ENCODE measurements at places on chromosomes 13 and 19. TPM values are rescaled to one million over a fixed set of nuclear protein-coding genes. Genes with fewer than 3 reads are reported as not detected.

GRCh38 chr13:101594936-101595335 is 142.5 kb downstream of the ITGBL1 start:
- H3K4me3 ChIP-seq: no peak overlapping the region
- H3K27ac ChIP-seq: no peak overlapping the region
- no peaks in the 10 kb centered on the region for H3K4me1 ChIP-seq
- no peaks in the 10 kb centered on the region for H3K27me3 ChIP-seq
- no peak for DNase-seq
- H3K36me3 ChIP-seq: no peaks in the 10 kb centered on the region

DNA sequence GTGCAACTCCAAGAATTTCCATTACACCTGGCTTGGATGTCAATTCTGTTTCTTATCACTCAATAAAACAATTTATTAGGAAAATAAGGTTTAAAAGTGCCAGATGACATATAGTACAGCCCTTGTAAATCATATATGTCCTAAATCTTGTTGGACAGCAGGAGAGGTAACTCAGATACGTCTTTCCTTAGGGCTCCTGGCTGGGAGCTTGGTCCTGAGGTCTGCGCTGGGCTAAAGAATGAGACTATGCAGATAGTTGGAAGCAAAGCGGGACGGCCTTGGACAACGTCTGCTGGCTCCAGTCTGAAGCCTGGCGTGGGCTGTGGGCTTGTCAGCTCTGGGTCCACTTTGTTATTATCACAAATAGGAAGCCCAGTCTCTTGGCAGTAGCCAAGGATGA is 377.0 kb downstream of the DLEU7 start:
- H3K36me3 ChIP-seq: no peaks in the 10 kb centered on the region
- no peak overlapping the region for H3K4me3 ChIP-seq
- no peaks in the 10 kb centered on the region for H3K4me1 ChIP-seq
- DNase-seq: no peak

DNA sequence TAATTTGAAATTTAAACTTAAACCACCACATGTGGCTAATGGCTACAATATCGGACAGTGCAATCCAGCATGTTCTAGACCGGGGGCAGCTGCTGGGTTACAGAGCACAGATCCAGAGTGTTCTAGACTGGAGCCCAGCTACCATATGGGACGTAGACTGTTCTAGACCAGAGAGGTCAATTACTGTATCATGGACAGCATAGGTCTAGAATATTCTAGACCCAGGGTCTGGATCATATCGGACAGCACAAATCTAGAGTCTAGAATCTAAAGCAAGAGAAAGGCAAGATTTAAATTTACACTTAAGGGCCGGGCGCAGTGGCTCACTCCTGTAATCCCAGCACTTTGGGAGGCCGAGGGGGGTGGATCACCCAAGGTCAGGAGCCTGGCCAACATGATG is 37.9 kb downstream of the CELF5 start:
- H3K4me3 ChIP-seq: no peak overlapping the region
- H3K27ac ChIP-seq: no peak overlapping the region
- H3K36me3 ChIP-seq: no peaks in the 10 kb centered on the region
- no peaks in the 10 kb centered on the region for H3K4me1 ChIP-seq
- H3K27me3 ChIP-seq: no peaks in the 10 kb centered on the region

GRCh38 chr19:30206187-30206586 is 166.0 kb upstream of the ZNF536 start:
- H3K27me3 ChIP-seq: peaks cover 3% of the 10 kb centered on the region
- H3K4me3 ChIP-seq: no peak overlapping the region
- peak; percentile 27 for DNase-seq
- no peaks in the 10 kb centered on the region for H3K4me1 ChIP-seq
- H3K36me3 ChIP-seq: no peaks in the 10 kb centered on the region

DNA sequence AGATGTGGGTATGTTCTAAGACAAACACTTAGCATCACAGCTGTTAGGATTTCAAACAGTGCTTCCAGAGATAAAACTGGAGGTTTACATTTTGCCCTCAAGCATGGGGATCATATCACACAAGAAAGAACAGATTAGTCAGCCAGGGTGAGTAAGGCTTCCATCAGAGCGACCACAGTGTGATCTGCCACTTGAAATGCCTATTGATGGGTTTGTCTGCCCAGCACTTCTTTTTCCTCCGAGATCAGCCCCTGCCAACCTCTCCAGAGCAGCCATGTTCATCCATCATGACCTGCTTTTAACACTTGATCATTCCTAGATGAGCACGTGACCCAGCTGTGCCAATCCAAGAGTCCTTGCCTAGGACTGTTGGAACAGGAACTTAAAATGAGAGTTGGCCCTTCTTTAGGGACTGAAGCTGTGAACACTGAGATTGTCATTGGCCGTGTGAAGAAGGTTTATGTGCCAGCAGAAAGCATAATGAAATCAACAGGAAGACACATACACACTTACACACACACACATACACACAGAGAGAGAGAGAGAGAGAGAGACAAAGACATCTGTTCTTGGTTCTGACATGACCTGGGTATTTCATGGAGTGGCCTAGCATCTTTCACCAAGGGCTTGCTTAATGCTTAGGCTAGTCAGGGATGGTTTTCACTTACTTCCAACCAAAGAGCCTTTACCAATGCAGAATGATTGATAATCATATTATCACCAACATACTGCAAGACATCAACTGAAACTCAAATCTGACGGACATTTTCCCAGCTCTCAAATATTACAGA is 5.2 kb upstream of the CEBPG start:
- peaks cover 3% of the 10 kb centered on the region for H3K4me1 ChIP-seq
- H3K4me3 ChIP-seq: no peak overlapping the region
- peaks cover 14% of the 10 kb centered on the region for H3K27me3 ChIP-seq
- DNase-seq: no peak
- no peak overlapping the region for H3K27ac ChIP-seq
- no peaks in the 10 kb centered on the region for H3K36me3 ChIP-seq

DNA sequence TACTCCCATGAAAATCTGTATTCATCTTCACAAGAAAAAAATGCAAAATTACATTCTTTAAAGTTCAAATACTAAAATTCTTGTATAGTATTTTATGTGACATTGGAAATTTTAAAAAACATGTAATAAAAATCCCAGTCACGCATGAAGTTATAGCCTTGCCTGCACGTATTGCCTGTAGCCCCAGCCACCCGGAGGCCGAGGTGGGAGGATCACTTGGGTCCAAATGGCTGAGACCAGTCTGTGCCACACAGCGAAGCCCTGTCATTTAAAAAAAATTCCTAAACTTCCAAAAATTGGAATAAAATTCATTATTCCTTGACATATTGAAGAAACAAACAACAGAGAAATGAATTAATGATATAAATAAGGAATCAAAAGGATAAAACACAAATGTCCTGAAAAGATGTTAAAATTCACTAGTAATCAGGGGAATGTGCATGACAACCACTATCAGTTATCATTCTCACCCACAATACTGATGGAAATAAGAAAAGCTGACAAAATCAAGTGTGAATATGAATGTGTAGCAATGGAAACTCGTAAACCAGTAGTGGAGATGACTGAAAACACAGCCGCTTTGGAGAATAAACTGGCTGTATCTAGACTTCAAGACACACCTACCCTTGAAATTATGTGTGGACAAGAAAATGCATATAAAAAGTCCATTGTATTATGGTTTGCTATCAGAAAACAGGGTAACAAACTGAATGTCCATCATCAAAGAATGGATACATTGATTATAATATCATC is 7.5 kb downstream of the CARD8 start:
- H3K27ac ChIP-seq: peak overlapping the region; percentile 95
- peak overlapping the region; percentile 96 for H3K4me3 ChIP-seq
- H3K4me1 ChIP-seq: peaks cover 60% of the 10 kb centered on the region
- H3K36me3 ChIP-seq: peaks cover 56% of the 10 kb centered on the region
- no peaks in the 10 kb centered on the region for H3K27me3 ChIP-seq

GRCh38 chr19:8501516-8501915 is 924 bp downstream of the PRAM1 start:
- H3K27ac ChIP-seq: no peak overlapping the region
- H3K27me3 ChIP-seq: no peaks in the 10 kb centered on the region
- peaks cover 19% of the 10 kb centered on the region for H3K4me1 ChIP-seq

- peaks cover 7% of the 10 kb centered on the region for H3K27me3 ChIP-seq
- H3K4me3 ChIP-seq: no peak overlapping the region
- no peaks in the 10 kb centered on the region for H3K36me3 ChIP-seq
- DNase-seq: peak; percentile 95
- no peak overlapping the region for H3K27ac ChIP-seq
- H3K4me1 ChIP-seq: peaks cover 14% of the 10 kb centered on the region
Observed at GRCh38 chr19:16247353-16248182, 49.9 kb downstream of the AP1M1 start.

DNA sequence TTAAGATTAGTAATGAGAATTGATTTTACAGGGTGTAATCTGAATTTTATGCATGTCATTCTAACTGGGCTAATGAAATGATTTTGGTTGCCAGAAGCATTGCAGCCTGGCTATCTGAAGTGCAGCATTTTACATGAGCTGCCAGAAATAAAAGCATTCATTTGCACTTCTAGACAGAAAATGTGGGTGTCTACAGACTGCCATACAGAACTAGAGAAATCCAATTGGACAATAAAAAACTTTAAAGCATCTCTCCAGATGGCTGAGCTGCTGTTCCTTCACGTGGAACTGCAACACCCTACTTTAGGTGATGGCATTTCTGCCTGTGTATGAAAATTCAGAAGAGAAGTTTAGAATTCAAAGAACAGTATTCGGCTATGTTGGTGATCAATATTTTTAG is 450.1 kb upstream of the SLITRK1 start:
- H3K36me3 ChIP-seq: no peaks in the 10 kb centered on the region
- H3K4me1 ChIP-seq: no peaks in the 10 kb centered on the region
- no peaks in the 10 kb centered on the region for H3K27me3 ChIP-seq
- DNase-seq: no peak
- H3K27ac ChIP-seq: no peak overlapping the region

DNA sequence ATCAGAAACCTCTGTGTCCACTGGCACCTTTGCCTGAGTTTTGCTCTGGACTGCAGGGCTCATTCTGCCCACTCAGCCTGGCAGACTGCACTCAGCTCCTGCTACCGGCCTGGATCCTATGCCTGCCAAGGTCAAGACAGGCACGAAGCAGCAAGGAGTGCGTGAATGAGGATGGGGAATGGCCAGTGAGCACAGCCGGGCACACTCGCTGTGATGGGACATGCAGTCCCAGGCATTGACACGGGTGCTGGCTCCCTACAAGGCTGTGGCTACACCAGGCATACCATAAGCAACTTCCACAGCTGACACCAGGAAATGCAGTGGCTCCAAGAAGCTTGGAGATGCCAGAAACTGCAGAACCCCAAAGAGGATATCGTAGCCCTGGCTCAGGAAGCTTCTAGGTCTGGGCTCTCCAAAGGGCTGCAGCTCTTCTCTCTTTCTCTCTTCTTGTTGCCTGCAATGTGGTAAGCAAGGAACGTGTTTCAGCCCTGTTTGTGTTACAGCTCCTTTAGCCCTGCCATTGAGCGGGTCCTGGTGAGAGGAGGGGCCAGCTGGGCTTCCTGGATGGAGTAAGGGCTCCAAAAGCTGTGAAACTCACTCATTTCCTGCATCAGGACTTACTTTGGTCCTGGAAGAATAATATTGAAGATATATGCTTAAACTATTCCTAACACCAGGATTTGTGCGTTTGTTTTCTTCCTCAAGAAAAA is 832.6 kb upstream of the SLITRK5 start:
- DNase-seq: no peak
- no peak overlapping the region for H3K27ac ChIP-seq
- no peak overlapping the region for H3K4me3 ChIP-seq

DNA sequence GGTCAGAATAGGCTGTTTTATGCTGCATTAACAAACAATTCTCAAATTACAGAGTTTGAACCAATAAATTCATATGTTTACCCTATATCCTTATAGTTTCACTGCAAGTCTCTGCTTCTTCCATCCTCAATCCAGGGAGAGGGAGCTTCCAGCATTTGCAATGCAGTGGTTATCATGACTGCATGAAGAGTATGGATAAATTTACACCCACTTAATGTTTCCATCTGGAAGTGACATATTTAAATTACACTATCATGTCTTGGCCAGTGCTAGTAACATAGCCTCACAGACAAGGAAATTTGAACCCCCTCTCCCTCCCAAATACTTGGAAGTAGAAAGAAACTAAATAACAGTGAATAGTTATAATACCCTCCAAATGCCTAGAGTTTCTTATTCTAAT is 33.5 kb upstream of the UFM1 start:
- no peaks in the 10 kb centered on the region for H3K36me3 ChIP-seq
- no peaks in the 10 kb centered on the region for H3K4me1 ChIP-seq
- H3K4me3 ChIP-seq: no peak overlapping the region
- peaks cover 2% of the 10 kb centered on the region for H3K27me3 ChIP-seq
- no peak overlapping the region for H3K27ac ChIP-seq
- DNase-seq: no peak

DNA sequence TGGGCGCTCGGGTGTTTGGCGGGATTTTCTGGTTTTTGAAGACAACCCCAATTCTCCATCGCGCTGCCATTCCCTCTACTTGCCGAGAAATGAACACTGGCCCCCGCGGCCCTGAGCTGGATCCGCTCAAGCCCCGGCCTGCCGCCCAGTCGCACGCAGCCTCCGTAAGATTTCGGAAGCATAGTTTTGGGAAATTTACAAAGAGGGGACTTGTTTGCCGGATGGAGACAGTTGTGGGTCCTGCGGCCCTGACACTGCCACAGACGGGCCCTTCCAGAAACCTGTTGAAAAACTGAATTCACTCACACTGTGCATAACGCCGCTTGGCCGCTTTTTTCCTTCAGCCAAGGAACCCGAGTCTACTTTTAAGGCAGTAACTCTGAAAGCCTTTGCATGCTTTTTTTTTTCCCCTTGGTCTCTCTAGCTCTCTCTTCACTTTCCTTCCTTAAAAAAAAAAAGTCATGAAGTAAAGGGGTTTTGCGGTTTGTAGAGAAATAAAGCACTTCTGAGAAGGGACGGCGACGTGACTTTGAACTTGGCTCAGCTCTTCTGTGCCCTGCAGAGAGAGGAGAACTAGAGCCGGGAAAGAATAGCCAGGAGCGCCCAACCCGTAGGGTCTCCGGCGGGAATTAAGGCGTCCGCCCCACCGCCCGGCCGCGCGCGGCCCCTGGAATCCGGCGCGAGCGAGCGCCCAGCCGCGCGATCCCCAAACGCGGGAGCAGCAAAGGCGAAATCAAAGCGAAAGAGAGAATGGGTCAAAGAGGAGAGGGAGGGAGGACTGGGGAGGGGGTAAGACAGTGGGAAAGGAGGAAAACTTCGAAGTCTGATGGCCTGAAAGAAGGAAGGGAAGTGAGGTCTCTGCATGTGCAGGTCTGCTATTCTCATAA is 3.4 kb upstream of the ZIC2 start:
- peaks cover under 1% of the 10 kb centered on the region for H3K36me3 ChIP-seq
- no peak overlapping the region for H3K27ac ChIP-seq
- H3K4me1 ChIP-seq: peaks cover 4% of the 10 kb centered on the region
- peak; percentile 57 for DNase-seq
- H3K27me3 ChIP-seq: peaks cover 69% of the 10 kb centered on the region

DCT gene
- 0.05 TPM for total RNA-seq

KLC3 gene
- not detected for total RNA-seq

ZNF714 gene
- 18.8 TPM for total RNA-seq

KIR3DL2 gene
- total RNA-seq: 0.47 TPM

ZIC5 gene
- total RNA-seq: not detected

SPTBN4 gene
- total RNA-seq: 0.51 TPM
